ENCODE measurements at places on chromosomes 13 and 19. TPM values are rescaled to one million over a fixed set of nuclear protein-coding genes. Genes with fewer than 3 reads are reported as not detected.

GRCh38 chr13:96172066-96172465 is 82.2 kb downstream of the HS6ST3 start:
- H3K36me3 ChIP-seq = no peaks in the 10 kb centered on the region
- DNase-seq = no peak
- H3K4me3 ChIP-seq = no peak overlapping the region
- H3K27ac ChIP-seq = no peak overlapping the region

The GPR18 gene
- 16.9 TPM for total RNA-seq

GRCh38 chr19:51367565-51368365 is 1.0 kb downstream of the CLDND2 start:
- H3K4me3 ChIP-seq = peak overlapping the region; percentile 99
- peak overlapping the region; percentile 96 for H3K27ac ChIP-seq
- peaks cover 30% of the 10 kb centered on the region for H3K36me3 ChIP-seq
- H3K4me1 ChIP-seq = peaks cover 54% of the 10 kb centered on the region
- no peaks in the 10 kb centered on the region for H3K27me3 ChIP-seq

The TMEM147 gene
- total RNA-seq = 81.6 TPM

DNA sequence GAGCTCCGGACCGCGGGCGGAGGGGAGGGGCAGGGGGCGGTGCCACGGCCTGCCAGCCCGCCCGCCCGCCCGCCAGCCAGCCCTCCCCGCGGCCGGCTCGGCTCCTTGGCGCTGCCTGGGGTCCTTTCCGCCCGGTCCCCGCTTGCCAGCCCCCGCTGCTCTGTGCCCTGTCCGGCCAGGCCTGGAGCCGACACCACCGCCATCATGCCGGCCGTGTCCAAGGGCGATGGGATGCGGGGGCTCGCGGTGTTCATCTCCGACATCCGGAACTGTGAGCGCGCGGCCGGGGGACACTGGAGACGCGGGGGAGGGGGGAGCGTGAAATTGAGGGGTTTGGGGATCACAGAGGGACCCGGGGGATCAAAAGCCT is at the start of gene AP2A1:
Gene AP2A1 (plus strand): TSS at position 72 of the 370 bp plus-strand sequence. CDS start 133 bp downstream, at position 205.
- peak within 1 kb of the TSS; percentile 94 for H3K4me3 ChIP-seq
- peaks cover 27% of the 10 kb centered on the region for H3K4me1 ChIP-seq
- peak within 1 kb of the TSS; percentile 94 for H3K27ac ChIP-seq
- H3K27me3 ChIP-seq = no peaks in the 10 kb centered on the region

DNA sequence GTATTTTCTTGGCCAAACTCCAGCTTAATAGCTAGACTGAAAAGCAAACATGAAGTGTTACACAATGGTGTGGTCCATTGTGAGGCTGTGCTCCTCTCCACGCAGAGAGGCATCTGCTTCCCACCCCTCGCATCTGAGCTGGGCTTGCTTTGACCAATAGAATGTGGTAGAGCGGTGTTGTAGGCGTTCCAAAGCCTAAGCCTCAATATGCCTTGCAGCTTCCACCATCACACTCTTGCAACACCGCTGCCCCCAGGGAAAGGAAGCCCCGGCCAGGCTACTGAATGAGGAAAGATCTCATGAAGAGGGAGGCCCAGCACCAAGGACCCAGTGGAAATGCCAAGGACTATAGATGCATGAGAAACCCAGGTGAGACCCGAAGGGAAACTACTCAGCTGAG is 9.4 kb downstream of the FLT1 start:
- H3K4me1 ChIP-seq = peaks cover 2% of the 10 kb centered on the region
- H3K4me3 ChIP-seq = no peak overlapping the region
- no peak overlapping the region for H3K27ac ChIP-seq
- DNase-seq = no peak
- peaks cover 16% of the 10 kb centered on the region for H3K27me3 ChIP-seq

GRCh38 chr13:106595625-106596024 is 27.7 kb upstream of the ARGLU1 start:
- H3K27me3 ChIP-seq = peaks cover 18% of the 10 kb centered on the region
- no peak for DNase-seq
- H3K36me3 ChIP-seq = no peaks in the 10 kb centered on the region
- no peak overlapping the region for H3K27ac ChIP-seq
- peaks cover 11% of the 10 kb centered on the region for H3K4me1 ChIP-seq

- DNase-seq = no peak
- H3K4me3 ChIP-seq = no peak overlapping the region
- no peaks in the 10 kb centered on the region for H3K27me3 ChIP-seq
- peaks cover 2% of the 10 kb centered on the region for H3K4me1 ChIP-seq
- H3K36me3 ChIP-seq = no peaks in the 10 kb centered on the region
- no peak overlapping the region for H3K27ac ChIP-seq
Measured at GRCh38 chr13:66359910-66360552, 870.1 kb downstream of the PCDH9 start.

Data from activated naive CD8-positive, alpha-beta T cell treated with anti-CD3 and anti-CD28 coated beads for 36 hours (primary cell).